ENCODE measurements at places on chromosomes 7 and 10. TPM values are rescaled to one million over a fixed set of nuclear protein-coding genes. Genes with fewer than 3 reads are reported as not detected.

Gene TMEM176B
- 0.31 TPM for total RNA-seq

Gene PPP1R17
- total RNA-seq = not detected

- no peak for DNase-seq
These were observed 458.1 kb downstream of the RPS24 start for GRCh38 chr10:78491812-78492211.

Gene PRKAR2B
- 0.51 TPM for total RNA-seq

DNA sequence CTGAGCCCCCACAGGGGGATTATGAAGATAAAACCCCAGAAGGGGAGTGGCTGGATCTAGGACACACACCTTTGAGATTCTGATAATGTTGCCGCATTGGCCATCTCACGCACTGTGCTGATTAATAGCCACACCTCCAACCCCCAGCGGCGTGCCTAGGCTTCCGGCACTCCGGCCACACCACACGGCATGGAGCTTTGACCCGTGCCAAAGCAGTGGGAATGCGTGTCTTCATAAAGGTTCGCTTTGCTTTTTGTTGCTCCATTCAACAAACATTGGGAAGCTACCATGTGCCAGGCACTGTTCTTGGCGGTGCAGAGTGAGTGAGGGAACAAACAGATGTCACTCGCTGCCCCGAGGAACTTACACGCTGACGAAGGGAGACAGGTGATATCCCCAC lies 117.6 kb downstream of the TCERG1L start:
- no peak for DNase-seq

Gene SH2D4B
- 0.10 TPM for total RNA-seq

DNA sequence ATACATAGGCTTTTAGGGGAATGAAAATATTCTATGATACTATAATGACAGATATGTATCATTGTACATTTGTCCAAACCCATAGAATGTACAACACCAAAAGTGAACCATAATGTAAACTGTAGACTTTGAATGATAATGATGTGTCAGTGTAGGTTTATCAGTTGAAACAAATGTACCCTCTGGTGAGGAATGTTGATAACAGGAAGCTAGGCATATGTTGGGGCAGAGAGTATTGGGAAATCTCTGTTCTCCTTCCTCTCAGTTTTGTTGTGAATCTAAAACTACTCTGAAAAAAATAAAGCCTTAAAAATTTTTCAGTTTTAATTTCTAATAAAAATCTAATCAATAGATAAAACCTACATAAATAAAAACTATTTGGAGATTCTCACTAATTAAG lies 36.9 kb downstream of the C1GALT1 start:
- DNase-seq = no peak

Gene GPR85
- total RNA-seq = not detected

DNA sequence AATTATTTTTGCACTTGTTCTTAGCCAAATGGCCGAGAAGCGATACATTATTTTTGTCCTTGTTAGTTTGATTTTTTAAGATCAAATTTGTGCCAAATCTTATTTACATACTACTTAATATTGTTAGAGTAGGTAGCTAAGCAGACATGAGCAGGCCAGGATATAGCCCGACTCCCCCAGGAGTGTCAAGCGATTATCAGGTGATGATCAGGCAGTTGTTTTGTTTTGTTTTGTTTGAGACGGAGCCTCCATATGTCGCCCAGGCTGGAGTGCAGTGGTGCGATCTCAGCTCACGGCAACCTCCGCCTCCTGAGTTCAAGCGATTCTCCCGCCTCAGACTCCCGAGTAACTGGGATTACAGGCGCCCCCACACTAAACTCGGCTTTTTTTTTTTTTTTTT lies 71.1 kb downstream of the LYZL2 start:
- DNase-seq = no peak

DNA sequence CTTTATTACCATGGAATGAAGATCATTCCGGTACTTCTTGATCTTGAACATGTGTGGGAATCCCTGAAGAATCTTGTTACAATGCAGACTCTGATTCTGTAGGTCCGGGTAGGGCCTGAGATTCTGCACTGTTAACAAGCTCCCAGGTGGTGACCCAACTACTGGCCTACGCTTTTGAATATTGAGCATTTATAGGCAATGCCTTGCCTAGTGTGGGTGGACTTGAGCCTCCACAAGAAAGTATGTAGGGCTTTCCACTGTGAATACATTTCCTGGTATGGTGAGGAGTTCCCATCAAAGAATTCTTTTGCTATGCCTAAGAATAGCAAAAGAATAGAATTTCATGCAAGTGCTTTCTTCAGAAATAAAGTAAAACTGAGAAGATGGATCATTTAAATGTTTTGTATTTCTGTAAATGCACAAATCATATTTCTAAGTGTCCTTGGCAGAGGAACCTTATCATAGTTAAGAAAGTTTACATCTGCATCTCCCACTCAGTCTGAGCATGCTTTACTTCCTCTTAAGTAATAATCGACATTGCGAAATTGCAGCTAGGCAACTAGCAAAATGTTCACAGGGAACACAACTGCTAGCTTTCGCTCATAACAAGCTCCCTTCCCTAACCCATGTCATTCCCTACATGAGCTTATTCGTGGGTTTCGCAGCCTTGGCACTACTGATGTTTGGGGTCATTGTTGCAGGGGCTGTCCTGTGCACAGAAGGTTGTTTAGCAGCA lies 71.4 kb downstream of the AHR start:
- no peak for DNase-seq

Gene CFAP58
- total RNA-seq = 2.0 TPM

Gene NRCAM
- total RNA-seq = 0.21 TPM

- DNase-seq = no peak
These were observed 453.7 kb upstream of the MKI67 start for GRCh38 chr10:128579901-128580300.

Data from Panc1 (cell line).